Activated CD8-positive, alpha-beta memory T cell treated with anti-CD3 and anti-CD28 coated beads for 4 hours (primary cell): ENCODE measurements at places on chromosomes 12 and 14.

DNA sequence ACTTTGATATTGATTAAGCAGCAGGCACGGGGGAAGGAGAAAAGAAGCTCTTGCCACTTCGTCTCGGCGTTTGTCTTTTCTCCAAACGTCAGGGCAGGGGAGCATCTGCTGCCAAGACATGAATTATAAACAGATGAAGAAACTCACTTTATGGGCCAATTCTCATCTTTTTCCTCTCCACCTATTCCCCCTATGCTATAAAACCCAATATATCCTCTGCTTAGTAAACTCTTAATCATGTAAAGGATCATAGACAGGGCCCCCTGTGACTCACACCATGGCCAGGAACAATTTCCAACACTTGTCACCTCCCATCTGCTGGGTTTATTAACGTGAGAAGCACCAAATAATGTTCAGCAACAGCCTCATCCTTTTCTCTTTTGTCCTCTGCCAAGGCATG is 1092.1 kb upstream of the TMEM132C start:
- no peak for DNase-seq

DNA sequence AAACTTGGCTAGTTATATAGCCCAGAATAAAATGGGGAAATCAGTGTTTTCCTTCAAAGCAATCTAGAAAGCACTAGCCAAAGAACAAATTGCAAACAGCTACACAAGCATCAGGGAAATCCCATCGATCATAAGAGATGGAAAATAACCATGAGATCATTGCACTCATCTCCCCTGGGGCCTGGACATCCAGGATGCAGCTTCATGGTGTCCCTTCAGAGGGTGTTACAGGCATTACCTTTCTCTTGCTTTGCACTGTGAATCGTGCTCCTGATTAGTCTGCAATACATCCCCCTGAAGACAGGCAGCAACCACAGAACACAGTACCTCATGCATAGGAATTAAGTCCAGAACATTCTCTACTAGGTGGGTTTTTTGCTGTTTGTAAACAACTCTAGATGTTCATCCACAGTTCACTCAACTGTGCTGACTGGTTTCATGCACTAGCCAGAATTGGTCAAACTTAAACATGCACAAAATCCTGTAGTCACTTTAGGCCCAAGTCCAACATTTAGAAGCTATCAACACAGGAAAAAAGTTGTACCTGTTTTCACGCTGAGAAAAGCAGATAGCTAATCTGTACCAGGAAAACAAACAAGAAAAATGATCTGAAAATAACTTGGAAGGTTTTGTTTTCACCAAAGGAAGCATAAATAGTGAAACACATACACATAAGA is 120.1 kb downstream of the ZFP36L1 start:
- no peak for DNase-seq

- DNase-seq: no peak
Observed at GRCh38 chr12:5050542-5050941, 6.9 kb downstream of the KCNA5 start.

DNA sequence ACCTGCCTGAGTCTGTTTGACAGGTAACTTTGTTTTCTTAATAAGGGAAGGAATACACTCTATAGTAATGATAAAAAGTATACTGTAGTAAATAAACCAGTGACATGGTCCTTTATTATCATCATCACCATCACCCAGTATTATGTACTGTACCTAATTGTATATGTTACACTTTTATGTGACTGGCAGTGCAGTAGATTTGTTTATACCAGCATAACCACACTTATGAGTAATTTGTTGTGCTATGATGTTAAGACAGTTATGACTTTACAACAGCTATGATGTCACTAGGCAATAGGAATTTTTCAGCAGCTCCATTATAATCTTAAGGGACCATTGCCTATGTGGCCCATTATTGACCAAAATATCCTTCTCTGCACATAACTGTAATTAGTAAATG is 155.0 kb downstream of the NUBPL start:
- DNase-seq: no peak

GRCh38 chr12:103114296-103115055 is 157.0 kb downstream of the ASCL1 start:
- DNase-seq: no peak

- no peak for DNase-seq
Observed at GRCh38 chr12:28507033-28507432, 316.8 kb downstream of the CCDC91 start.

- no peak for DNase-seq
Observed at GRCh38 chr12:128754275-128754674, 69.5 kb downstream of the SLC15A4 start.

DNA sequence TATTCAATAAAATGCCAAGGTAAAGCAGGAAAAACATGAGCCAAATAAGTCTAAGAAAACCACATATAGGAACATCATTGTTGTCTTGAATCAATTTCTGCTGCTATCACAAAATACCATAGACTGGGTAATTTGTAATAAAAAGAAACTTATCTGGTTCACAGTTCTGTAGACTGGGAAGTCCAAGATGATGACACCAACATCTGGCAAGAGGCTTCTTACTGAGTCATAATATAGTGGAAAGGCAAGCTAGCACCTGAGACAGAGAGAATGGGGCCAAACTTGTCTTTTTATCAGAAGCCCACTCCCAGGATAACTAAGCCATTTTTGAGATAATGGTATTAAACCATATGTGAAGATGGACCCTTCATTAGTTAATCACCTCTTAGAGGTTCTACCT is 975.9 kb downstream of the FLRT2 start:
- no peak for DNase-seq

DNA sequence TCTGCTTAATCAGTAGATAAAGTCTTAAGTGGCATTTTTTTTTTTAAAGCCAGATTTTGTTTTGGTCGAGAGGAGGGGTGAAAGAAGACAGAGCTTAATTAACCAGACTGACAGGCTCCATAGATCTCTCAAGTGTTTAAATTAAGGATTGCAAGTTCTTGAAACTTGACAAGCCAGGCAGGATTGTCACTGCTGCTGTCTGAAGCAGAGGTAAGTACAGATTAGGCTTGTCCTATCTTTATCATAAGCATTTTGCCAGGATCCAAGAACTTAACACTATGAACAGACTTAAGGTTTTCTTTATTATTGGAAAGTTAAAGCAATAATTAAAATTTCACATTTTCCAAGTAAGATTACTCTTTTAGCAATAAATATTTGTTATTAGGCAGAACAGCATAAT is 179.6 kb upstream of the LMO3 start:
- no peak for DNase-seq

- no peak for DNase-seq
Observed at GRCh38 chr12:12505544-12506495, 56.8 kb downstream of the DUSP16 start.
